ENCODE measurements at places on chromosomes 1 and 21.

GRCh38 chr1:98842241-98842640, 162.4 kb downstream of the PLPPR5 start:
- no peak for DNase-seq

- DNase-seq: no peak
Measured at GRCh38 chr1:2103266-2103900, 53.2 kb downstream of the PRKCZ start.

- no peak for DNase-seq
Measured at GRCh38 chr1:104593413-104594187, 843.9 kb downstream of the AMY1C start.

GRCh38 chr1:88327391-88328267, 356.4 kb upstream of the PKN2 start:
- DNase-seq: peak; percentile 52

DNA sequence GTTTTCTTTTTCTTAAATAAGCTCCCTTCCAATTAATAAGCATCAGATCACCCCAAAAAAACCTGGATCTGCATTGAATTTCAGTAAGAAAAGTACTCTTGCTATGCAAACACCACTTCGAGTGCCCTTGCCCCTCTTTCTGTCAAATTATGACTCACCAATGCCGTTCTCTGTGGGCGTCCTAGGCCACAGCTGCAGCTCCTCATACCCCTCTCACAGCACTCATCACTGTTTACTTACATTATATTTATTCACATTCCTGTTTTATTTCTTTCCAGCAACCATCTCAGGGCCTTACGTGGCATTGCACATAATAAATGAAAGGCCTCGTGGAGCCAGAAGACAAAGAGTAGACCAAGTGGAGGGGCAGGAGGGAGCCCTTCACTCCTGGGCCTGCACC, 99.1 kb upstream of the CTTNBP2NL start:
- no peak for DNase-seq

DNA sequence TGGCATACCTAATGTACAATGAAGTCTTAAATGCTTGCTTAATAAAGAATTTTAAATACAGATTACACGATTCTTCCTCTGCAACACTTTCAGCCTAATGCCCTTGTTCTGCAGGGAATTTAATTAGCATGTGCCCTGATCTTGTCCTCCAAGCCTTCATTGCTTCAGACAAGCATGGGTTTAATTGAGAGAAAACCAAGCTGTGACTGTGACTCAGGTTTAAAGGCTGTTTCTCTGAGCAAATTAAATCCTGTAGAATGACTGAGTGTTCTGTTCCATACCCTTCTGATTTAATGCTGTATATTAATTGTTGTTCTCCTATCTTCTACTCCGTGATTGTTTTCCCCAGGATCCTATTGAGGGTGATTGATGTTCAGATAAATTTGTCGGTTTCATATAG, 269.0 kb upstream of the PRMT6 start:
- no peak for DNase-seq

GRCh38 chr1:234997201-234997895, 131.3 kb downstream of the TOMM20 start:
- peak; percentile 97 for DNase-seq

- no peak for DNase-seq
Measured at GRCh38 chr1:185412385-185413087, 95.5 kb upstream of the IVNS1ABP start.

GRCh38 chr1:168210312-168210711, 15.5 kb upstream of the SFT2D2 start:
- DNase-seq: no peak

GRCh38 chr1:87673748-87674147, 345.1 kb downstream of the LMO4 start:
- DNase-seq: no peak

GRCh38 chr1:51621841-51622454, 5.1 kb downstream of the OSBPL9 start:
- DNase-seq: no peak

DNA sequence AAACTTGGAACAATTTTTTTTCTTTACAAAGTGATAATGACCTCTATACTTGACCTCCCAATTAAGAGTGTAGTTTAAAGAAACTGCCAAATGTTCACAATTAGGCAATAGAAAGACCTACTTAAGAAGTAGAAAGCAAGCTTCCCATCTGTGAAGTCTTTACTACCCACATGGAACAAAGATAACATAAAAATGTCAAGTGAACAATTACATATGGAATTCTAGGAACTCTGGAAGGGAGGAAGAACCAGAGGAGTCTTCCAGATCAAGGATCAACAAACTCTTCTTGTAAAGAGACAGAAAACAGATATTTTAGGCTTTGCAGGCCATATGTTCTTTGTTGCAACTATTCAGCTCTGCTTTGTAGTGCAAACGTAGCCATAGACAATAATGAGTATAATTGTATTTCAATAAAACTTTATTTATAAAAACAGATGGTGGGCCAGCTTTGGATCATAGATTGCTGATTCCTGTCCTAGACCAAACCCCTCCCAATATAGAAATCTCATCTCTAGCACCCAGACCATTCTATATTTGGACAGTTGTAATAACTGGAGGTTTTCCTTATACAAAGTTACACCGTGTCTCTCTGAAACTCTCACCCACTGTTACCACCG, 68.4 kb upstream of the MAGI3 start:
- no peak for DNase-seq

GRCh38 chr1:21814241-21814918, 2.3 kb downstream of the LDLRAD2 start:
- no peak for DNase-seq

DNA sequence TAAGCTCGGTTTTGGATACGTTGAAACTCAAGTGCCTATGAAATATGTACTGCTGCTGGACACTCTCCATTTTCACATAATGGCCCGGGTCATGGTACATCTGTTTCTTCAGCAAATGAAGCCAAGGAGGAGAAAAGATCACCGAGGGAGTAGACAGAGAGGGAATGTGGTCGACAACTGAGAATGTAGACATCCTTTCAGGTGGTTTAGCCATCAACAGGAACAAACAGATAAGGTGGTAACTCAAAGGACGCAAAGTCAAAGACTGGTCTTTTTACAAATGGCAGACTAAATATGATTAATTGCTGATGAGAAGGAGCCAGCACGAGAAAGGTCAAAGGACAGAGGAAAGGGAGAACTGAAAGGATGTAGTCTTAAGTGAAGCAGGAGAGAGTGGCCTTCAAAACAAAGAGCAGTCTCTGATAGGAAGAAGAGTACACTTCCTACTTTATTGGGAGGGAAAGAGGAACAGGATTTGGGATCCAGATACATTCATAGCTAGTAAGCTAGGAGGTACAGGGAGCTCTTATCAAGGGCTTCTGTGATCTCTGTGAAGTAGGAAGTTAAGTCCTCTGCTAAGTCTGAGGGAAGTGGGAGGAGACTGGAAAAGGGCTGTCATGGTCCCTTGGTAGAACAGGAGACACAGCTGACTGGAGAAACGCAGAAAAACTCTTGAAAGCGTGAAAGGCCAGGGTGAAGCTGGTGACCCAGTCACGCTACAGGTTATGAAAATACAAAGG, 28.3 kb downstream of the NUP133 start:
- DNase-seq: no peak

DNA sequence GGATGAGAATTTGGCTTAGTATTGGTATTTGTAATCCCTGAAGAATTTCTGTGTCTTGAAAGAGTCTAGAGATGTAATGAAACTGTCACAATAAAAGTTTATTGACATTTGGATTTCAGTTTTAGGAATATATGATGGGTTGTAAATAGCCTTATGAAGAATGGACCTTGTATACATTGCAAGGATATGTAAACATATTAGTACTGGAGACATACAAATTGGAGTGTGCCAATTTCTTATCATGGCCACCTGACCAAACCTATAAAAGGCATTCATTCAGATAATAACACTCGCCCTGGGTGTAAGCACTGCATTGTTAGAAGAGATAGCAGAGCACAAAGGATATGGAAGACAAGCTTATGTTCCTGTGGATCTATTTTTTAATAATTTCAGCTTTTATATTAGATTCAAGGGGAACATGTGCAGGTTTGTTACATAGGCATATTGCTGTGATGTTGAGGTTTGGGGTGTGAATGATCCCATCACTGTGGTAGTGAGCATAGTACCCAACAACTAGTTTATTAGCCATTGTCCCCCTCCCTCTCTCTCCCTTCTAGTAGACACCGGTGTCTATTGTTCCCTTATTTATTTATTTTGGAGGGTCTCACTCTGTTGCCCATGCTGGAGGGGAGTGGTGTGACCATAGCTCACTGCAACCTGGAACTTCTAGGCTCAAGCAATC, 8.6 kb downstream of the S1PR1 start:
- DNase-seq: no peak

GRCh38 chr21:42222821-42223390, 4.0 kb downstream of the ABCG1 start:
- DNase-seq: no peak

GRCh38 chr1:89631816-89632656, 884 bp upstream of the LRRC8C start:
- no peak for DNase-seq

GRCh38 chr1:204011426-204011825, 61.5 kb upstream of the SOX13 start:
- DNase-seq: no peak

- peak; percentile 15 for DNase-seq
Measured at GRCh38 chr1:166479052-166479631, 312.3 kb upstream of the FAM78B start.

DNA sequence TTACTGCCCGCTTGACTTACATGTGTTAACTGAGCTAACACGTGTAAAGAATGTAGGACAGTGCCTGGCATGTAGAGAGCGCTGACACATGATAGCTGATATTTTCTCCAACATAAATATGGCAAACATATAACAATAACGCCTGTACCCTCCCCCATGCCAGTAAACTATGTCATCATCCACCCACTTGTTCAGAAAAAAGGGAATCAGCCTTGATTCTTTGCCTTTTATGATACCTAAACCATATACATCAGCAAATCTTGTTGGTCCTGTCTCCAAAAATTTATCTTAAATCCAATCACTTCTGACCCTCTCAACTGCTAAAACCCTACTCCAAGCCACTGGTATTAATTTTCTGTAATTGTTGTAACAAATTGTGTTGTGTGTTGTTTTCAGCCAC, 1.1 kb upstream of the ZNF692 start:
- no peak for DNase-seq

GRCh38 chr1:55190109-55190508, 25.1 kb downstream of the USP24 start:
- no peak for DNase-seq

DNA sequence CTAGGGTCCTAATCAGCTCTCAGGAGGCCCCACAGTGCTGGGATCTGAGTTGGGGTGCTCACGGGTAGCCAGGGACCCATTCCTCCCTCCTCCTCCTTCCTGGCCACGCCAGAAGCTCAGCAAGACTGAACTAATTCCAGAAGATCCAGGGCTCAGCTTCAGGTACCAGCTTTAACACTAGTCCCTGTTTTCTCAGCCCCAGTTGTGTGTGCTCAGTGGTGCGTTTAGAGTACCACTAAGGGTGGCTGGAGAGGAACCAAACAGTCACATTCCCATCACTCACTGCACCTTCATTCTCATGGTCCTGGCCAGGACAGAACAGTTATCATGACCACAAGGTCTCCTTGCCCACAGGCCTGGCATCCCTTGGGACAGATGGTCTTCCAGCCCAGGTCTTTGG, 20.8 kb downstream of the PKP1 start:
- no peak for DNase-seq
